ENCODE measurements at places on chromosomes 12 and 14.

GRCh38 chr14:85296456-85297210, 233.3 kb upstream of the FLRT2 start:
- no peaks in the 10 kb centered on the region for H3K36me3 ChIP-seq
- DNase-seq: no peak
- no peak overlapping the region for H3K4me3 ChIP-seq
- no peaks in the 10 kb centered on the region for H3K27me3 ChIP-seq
- H3K27ac ChIP-seq: no peak overlapping the region

DNA sequence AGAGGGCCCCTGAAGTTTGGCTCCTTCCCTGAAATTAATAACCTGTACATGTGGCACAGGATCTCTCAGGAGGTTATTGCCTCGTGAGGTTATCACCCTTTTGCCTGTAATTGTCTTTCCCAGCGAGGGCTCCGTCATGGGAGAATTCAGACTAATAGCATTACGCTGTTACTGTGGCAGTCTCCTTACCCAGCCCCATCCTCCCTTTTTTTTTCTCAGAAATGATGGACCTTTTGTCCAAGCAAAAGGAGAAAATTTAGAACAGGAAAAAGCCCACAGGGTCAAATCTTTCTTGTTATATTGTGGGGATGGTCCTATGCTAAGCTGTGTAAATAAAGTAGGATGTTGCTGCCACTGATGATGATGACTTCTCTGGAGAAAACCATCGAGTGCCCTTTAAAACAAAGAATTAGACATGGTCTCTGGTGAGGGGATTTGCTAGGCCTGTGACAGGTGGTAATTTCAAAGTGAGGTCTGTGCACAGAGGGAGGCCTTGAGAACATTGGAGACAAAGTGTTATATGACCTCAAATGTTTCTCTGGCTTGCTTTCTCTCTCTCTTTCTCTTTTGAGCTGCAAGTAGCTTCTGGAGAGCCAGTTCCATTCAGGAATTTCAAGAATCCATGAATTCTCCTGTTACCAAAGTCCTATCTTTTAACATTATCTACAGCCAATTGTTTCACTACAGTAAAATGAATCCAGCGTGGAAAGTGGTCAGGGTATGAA, 357.2 kb downstream of the BMP4 start:
- no peak for DNase-seq
- no peak overlapping the region for H3K4me3 ChIP-seq
- no peaks in the 10 kb centered on the region for H3K36me3 ChIP-seq

- DNase-seq: no peak
- no peaks in the 10 kb centered on the region for H3K4me1 ChIP-seq
- H3K36me3 ChIP-seq: no peaks in the 10 kb centered on the region
- H3K27me3 ChIP-seq: no peaks in the 10 kb centered on the region
- no peak overlapping the region for H3K4me3 ChIP-seq
These were observed 685.7 kb downstream of the SLC16A7 start for GRCh38 chr12:60281522-60281921.

DNA sequence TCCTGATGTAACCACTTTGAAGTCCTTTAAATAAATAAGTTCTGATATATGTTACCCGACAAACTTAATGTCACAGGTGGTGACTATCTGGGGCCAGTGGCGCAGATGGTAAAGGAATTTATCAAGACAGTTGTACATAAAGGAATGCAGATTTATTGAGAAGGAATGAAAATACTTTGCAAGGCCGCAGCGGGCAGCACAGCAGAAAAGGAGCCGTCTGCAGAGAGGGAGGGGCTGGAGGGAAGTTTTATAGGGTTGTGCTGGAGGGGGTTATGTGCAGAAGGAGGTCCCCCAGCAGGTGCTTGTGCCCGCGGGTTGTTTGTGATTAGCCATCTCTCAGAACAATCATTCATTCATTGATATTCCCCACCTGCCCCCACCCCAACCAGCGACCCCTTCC, 17.4 kb downstream of the GPRC5D start:
- no peaks in the 10 kb centered on the region for H3K4me1 ChIP-seq
- no peaks in the 10 kb centered on the region for H3K36me3 ChIP-seq
- H3K27ac ChIP-seq: no peak overlapping the region
- no peak overlapping the region for H3K4me3 ChIP-seq

DNA sequence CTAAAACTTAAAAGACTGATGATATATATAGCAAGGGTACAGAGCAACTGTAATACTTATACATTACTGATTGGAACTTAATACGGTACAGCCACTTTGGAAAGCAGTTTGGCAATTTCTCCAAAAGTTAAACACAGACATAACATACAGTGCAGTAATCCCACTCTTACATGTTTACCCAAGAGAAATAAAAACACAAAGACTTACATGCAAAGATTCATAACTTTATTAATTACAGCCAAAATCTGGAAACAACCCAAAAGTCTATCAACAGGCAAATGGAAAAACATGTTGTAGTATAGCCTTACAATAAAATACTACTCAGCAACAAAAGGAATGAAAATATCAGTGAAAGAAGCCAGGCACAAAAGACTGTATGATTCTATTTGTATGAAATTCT, 84.6 kb downstream of the GARIN6 start:
- no peaks in the 10 kb centered on the region for H3K4me1 ChIP-seq
- no peaks in the 10 kb centered on the region for H3K36me3 ChIP-seq
- no peak overlapping the region for H3K27ac ChIP-seq
- no peaks in the 10 kb centered on the region for H3K27me3 ChIP-seq
- no peak for DNase-seq

DNA sequence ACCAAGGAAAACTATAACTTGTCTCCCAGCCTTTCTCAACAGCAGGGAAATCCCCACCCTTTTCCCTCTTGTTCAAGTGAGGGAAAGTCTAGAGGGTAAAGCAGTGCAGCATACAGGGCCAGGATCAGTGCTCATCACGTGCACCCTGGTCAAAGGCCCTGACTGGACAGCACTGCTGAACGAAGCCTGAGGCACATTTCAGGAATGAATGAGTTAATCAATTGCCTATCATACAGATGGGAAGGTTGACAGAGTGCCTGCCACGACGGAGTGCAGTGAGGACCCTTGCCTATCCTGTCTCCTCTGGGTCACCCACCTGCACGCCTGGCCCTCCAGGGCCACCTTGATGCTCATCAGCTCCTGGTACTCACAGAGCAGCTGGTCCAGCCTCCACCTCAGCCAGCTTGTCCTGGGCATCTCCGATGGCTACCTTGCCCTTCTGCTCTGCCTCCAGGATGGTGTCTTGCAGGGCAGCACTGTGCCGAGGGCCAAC, 11.7 kb upstream of the KRT73 start:
- peaks cover 49% of the 10 kb centered on the region for H3K4me1 ChIP-seq
- no peak for DNase-seq
- no peak overlapping the region for H3K4me3 ChIP-seq
- H3K27ac ChIP-seq: peak overlapping the region; percentile 56
- no peaks in the 10 kb centered on the region for H3K36me3 ChIP-seq

DNA sequence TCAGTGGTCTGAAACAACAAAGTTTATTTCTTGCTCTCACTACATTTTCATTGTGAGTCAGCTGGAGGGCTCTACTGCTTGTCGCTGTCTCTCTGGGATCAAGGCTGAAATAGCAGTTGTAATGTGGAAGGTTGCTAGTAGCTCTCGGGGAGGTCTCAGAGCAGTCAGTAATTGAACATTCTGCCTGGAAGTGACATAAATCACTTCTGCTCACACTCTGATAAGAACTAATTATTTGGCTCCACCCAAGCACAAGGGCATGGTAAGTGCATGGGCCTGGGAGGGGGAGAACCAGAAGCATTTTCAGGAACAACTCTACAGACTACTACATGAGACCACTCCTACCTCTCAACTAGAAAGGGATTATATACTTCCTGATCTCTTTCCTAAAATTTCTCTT, 128.2 kb downstream of the TMEM117 start:
- no peaks in the 10 kb centered on the region for H3K27me3 ChIP-seq
- H3K4me3 ChIP-seq: no peak overlapping the region
- H3K36me3 ChIP-seq: no peaks in the 10 kb centered on the region
- H3K4me1 ChIP-seq: no peaks in the 10 kb centered on the region
- no peak overlapping the region for H3K27ac ChIP-seq

- H3K4me3 ChIP-seq: no peak overlapping the region
- no peak for DNase-seq
- H3K4me1 ChIP-seq: no peaks in the 10 kb centered on the region
These were observed 233.3 kb upstream of the TBX3 start for GRCh38 chr12:114917307-114917706.

GRCh38 chr12:62296001-62296400, 35.8 kb downstream of the USP15 start:
- peaks cover 48% of the 10 kb centered on the region for H3K36me3 ChIP-seq
- H3K4me3 ChIP-seq: no peak overlapping the region
- no peaks in the 10 kb centered on the region for H3K27me3 ChIP-seq
- no peak for DNase-seq

GRCh38 chr12:96510306-96510764, 21.0 kb downstream of the CFAP54 start:
- no peak overlapping the region for H3K4me3 ChIP-seq
- no peak for DNase-seq
- no peaks in the 10 kb centered on the region for H3K4me1 ChIP-seq

GRCh38 chr12:96046543-96047228, 11.3 kb upstream of the LTA4H start:
- no peaks in the 10 kb centered on the region for H3K27me3 ChIP-seq
- H3K36me3 ChIP-seq: no peaks in the 10 kb centered on the region
- peak overlapping the region; percentile 55 for H3K27ac ChIP-seq
- H3K4me1 ChIP-seq: peaks cover 27% of the 10 kb centered on the region
- no peak overlapping the region for H3K4me3 ChIP-seq
